Brain (organoid and tissue), 16 donors: ENCODE measurements at places on chromosomes 2 and 18. TPM values are rescaled to one million over a fixed set of nuclear protein-coding genes. Genes with fewer than 3 reads are reported as not detected.

Gene IL1B
- polyA plus RNA-seq, result 0.53 TPM

Gene ITGA4
- polyA plus RNA-seq, result 1.3 TPM

Gene WIPF1
- 20.8 TPM for polyA plus RNA-seq

Gene OTX1
- 1.0 TPM for polyA plus RNA-seq

Gene LPIN2
- 30.5 TPM for polyA plus RNA-seq

Gene IL36RN
- not detected for polyA plus RNA-seq

Gene ALPG
- polyA plus RNA-seq, result not detected

Gene SULT1C3
- not detected for polyA plus RNA-seq

Gene SLC9A2
- 0.20 TPM for polyA plus RNA-seq

- peak; percentile 56 for DNase-seq
Observed at GRCh38 chr18:40013001-40013609, 1941.9 kb upstream of the PIK3C3 start.

- DNase-seq, result no peak
Observed at GRCh38 chr2:212408524-212408923, 130.1 kb downstream of the ERBB4 start.

DNA sequence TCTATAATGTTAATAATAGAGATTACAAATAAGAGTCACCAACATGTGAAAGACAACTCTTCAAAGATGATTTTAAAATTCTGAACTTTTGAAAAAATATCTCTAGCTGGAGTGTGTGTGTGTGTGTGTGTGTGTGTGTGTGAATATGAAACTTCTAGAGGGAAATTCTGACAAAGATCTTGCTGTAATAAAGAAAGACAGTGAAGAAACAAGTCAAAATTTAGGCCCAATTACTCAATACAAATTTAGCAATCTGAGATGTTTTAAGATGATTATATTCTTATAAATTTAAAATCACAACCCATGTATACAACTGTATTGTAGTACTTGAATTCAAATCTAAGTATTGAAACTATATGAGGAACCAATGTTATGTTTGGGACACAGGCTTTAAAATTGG lies 57.2 kb upstream of the UGP2 start:
- DNase-seq, result no peak

- no peak for DNase-seq
Observed at GRCh38 chr2:130346041-130346740, 3.5 kb downstream of the IMP4 start.

- no peak for DNase-seq
Observed at GRCh38 chr18:31162419-31162793, 250 bp downstream of the DSC1 start.

GRCh38 chr2:85308896-85309555 lies 18.8 kb downstream of the TGOLN2 start:
- DNase-seq, result peak; percentile 67

- no peak for DNase-seq
Observed at GRCh38 chr2:126315828-126316227, 340.1 kb upstream of the GYPC start.

- DNase-seq, result no peak
Observed at GRCh38 chr2:220569112-220569897, 941.9 kb downstream of the SLC4A3 start.

GRCh38 chr2:35973737-35974132 lies 381.8 kb upstream of the CRIM1 start:
- no peak for DNase-seq

GRCh38 chr18:75065251-75066000 lies 143.5 kb downstream of the PTGR3 start:
- peak; percentile 38 for DNase-seq

DNA sequence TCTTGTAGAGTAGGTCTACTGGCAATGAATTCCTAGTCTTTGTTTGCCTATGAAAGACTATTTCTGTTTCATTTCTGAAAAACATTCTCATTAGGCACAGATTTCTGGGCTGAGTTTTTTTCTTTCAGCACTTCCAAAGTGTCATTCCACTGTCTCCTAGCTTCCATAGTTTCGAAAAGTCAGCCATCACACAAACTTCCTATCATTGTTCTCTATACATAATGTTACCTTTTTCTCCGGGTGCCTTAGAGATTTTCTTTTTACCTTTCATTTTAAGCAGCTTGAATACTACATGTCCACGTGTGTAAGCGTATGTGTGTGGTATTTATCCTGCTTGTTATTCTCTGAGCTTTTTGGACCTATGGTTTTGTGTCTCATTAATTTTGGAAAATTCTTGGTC lies 55.7 kb downstream of the OLA1 start:
- no peak for DNase-seq

GRCh38 chr2:161123531-161124030 lies 36.6 kb upstream of the TANK start:
- no peak for DNase-seq

- DNase-seq, result no peak
Observed at GRCh38 chr2:209380293-209380692, 43.6 kb upstream of the MAP2 start.

DNA sequence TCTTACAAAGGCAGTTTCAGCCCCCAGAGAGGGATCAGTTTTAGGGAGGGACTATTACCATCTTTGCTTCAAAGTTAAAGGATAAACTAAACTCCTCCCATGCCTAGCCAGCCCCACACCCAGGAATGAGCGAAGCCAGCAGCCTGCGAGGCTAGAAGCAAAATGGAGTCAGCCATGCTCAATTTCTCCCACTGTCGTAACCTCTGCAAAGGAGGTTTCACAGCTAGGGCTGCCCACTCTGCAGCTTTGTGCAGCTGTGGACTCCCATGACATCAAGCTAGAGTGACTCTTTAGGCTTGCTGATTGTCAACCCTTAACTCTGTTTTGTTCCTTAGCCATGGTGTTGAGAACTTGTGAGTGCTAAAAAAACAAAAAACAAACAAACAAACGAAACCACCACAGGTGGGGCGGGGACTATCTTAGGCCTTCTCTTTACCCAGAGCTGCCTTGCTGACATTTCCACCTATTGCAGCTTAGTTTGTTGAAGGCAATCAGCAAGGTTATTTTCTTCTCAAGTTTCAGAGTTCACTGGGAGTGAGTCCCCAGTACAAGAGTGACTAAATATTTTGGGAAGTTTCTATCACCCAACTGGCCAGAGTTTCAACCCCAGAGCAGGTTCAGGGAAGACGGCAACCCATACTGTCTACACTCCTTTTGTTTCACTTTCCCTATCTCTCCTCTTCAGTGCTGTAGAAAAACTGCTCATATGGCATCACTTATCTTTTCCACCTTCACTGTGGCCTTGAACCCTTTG lies 592.1 kb downstream of the XIRP2 start:
- no peak for DNase-seq

DNA sequence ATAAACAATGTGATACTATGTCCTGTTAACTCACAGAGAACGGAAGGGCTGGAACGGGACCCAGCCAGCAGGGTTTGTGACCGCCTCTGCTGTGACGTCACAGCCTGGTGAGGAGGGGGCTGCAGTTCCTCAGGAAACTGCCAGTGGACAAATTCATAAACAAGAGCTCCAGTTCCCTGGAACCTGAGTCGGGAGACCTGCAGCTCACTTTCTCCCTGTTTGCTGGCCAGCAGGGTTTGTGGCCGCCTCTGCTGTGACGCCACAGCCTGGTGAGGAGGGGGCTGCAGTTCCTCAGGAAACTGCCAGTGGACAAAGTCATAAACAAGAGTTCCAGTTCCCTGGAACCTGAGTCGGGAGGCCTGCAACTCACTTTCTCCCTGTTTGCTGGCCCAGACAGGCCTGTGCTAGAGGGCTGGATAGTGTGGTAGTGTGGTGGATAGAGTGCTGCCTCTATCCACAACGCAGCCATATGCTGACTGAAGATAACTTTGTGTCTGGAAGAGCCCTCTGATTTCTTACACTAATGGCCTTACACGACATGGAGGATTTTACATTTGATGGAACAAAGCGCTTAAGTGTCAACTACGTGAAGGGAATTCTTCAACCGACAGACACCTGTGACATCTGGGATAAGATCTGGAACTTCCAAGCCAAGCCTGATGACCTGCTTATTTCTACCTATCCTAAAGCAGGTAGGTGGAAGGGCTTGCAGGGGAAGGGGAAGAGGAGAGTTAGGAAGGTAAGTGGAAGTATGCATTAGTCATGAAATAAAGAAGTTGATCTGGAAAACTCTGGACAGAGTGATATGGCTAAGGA lies at the start of gene SULT1C4:
Gene SULT1C4 (plus strand): TSS at position 140 of the 816 bp plus-strand sequence. CDS start 384 bp downstream, at position 524.
- DNase-seq, result peak; percentile 88

DNA sequence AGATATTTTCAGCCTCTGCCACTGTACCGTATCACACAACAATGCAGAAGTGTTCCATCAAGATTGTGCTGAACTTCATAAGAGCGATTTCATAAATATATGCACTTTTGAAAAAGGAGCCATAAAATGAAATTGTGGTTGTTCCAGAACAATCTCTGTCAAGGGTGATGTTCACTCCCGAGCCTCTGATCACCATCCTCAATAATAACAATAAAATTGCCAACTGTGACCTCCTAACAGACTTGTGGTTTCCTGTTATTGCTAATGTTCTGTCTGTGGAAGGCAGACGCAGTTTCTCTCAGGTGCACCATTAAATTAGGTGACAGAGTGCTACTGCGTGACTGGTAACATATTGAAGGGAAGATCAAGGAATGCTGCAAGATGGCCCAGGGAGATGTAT lies 383.7 kb downstream of the SOCS6 start:
- DNase-seq, result no peak

GRCh38 chr18:43751203-43751602 lies 473.9 kb upstream of the SYT4 start:
- DNase-seq, result no peak

DNA sequence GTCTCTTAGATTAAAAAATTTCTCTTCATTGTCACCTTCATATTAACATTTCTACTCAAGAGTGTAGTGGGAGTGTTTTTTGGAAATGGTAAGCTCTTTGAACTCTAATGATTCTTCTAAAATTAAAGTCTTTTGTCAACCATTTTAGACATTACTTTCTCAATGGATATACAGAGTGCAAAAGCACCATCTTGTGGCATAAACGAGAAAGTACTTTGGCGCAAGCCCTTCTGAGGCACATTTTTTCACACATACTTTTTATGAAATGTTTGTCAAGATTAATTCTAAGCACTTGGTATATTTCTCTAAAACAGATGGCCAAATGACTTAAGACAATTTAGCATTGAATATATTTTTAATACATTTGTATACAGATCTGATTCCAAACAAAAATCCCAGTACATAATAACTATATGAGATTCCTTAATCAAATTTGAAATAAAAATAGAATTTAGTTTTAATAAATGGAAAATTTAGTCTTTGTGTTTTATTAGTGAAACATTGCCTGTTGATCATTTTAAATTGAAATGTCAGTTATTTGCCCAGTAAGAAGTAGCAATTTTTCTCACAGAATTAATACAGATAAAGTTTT lies 63.3 kb upstream of the GALNT5 start:
- peak; percentile 77 for DNase-seq

GRCh38 chr2:12175323-12175722 lies 428.9 kb downstream of the LPIN1 start:
- DNase-seq, result no peak

GRCh38 chr2:240503375-240503774 lies 54.4 kb downstream of the ANKMY1 start:
- no peak for DNase-seq

DNA sequence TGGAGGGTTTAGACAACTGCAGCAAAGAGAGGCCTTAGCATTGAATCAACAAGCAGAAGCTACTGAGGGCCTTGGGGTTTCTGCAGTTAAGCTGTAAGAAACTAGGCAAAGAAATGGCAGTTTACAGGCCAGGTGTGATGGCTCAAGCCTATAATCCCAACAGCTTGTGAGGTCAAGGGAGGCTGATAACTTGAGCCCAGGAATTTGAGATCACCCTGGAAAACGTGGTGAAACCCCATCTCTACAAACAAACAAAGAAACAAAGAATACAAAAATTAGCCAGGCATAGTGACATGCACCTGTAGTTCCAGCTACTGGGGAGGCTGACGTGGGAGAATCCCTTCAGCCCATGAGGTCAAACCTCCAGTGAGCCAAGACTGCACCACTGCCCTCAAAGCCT lies 421.6 kb upstream of the CHST9 start:
- DNase-seq, result no peak

DNA sequence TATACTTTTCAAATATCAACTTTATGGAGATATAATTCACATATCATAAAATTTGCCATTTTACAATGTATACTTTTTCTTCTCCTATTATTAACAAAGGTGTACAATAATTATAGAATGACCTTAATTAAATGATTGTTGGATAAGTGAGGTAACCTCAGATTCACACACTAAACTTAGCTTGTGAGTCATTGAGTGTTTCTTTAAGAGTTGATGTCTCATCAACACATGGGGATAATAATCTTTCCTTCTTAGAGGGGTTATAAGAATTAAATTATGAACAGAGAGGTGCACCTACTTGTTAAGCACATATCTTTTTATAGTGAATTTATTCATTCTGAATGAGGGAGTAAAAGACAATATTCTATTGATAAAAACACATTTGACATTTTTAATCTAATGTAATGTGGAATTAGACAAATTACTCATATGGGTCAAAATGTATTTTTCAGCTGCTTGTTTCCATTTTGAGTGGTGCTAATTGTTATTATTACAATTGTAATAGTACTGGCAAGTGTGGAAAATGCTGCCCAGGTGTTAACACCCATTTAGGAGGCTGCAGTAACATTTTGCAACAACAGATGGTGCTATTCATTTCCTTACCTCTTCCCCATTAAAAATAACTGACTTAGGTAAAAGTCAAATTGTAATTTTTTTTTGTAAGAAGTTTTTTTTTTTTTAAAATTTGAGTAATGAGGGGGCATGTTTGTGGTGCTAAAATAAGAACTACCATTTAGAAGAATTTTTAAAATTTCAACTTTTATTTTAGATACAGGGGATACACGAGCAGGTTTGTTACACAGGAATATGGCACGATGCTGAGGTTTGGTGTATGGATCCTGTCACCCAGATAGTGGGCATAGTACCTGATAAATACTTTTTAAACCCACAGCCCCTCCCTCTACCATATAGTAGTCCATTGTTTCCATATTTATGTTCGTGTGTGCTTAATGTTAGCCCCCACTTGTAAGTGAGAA lies 32.1 kb upstream of the DYNAP start:
- DNase-seq, result peak; percentile 4
